ENCODE measurements at places on chromosomes 13 and 19.

- DNase-seq = no peak
These were observed 4.4 kb upstream of the PLEKHF1 start for GRCh38 chr19:29660835-29661234.

- no peak for DNase-seq
These were observed 18.9 kb downstream of the SPINT2 start for GRCh38 chr19:38283271-38283670.

- DNase-seq = no peak
These were observed 89.7 kb downstream of the RAB20 start for GRCh38 chr13:110471833-110472162.

DNA sequence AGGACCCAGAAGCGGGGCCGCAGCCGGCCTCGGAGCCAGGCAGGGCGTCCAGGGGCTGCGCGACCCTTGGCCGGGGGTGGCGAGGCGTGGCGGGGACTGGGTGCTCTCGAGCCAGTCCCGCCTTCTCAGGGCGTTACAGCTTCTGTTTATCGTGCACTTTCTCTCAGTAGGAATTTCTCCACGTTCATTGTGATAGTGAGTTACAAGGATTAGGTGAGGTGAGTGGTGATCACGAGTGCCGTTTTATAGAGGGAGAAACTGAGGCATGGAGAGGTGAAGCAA lies 600 bp downstream of the AP1M1 start:
- DNase-seq = no peak

DNA sequence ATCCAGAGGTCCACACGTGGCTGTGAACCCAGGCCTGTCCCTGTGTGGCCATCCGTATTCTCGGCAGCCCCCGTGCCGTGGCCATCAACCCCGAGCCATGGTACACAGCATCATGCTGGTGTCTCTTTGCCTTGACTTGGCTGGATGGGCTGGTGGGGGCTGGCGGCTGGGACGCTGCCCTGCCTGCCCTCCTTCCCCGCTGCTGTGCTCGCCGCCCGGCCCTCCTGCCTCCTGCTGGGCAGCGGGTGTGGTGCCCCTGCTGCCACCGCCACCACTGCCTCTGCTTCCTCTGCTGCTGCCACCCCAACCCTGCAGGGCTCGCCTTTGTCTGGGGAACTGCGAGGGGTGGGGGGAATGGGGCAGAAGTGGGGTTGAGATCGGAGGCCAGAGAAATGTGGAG lies 19.7 kb upstream of the EHD2 start:
- DNase-seq = no peak

DNA sequence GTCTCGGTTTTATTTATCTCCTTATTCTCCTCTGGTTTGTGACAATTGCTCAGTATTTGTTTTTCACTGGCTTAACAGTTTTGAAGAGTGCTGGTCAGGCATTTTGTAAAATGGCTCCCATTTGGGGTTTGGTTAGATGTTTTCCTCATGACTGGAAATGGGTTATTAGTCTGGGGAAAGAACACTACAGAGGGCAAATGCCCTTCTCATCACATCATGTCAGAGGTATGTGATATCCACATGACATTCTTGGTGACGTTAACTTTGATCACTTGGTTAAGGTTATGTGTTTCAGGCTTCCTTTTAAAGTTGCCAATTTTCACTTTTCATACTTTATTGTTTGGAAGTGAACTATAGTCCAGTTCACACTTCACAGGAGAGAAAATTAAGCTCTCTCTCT lies 74.8 kb upstream of the KLHL1 start:
- no peak for DNase-seq

DNA sequence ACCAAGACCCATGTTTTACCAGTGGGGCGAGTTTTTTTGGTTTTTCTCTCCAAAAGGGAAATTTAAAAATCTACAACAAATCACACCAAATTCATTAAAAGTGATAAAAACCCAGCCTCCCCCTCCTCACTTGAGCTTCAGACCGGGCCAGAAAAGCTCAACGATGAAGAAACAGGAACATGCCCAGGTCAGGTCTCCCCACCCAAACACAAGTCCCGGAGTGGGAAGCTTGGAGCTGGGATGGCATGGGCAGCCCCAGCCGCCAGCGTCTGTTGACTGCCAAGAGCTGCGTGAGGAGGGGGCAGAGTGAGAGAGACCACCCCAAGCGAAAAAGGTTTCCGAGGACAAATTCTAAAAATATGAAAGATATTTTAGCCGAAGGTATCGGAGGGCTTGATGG lies 3.7 kb downstream of the RNU6-9 start:
- no peak for DNase-seq

DNA sequence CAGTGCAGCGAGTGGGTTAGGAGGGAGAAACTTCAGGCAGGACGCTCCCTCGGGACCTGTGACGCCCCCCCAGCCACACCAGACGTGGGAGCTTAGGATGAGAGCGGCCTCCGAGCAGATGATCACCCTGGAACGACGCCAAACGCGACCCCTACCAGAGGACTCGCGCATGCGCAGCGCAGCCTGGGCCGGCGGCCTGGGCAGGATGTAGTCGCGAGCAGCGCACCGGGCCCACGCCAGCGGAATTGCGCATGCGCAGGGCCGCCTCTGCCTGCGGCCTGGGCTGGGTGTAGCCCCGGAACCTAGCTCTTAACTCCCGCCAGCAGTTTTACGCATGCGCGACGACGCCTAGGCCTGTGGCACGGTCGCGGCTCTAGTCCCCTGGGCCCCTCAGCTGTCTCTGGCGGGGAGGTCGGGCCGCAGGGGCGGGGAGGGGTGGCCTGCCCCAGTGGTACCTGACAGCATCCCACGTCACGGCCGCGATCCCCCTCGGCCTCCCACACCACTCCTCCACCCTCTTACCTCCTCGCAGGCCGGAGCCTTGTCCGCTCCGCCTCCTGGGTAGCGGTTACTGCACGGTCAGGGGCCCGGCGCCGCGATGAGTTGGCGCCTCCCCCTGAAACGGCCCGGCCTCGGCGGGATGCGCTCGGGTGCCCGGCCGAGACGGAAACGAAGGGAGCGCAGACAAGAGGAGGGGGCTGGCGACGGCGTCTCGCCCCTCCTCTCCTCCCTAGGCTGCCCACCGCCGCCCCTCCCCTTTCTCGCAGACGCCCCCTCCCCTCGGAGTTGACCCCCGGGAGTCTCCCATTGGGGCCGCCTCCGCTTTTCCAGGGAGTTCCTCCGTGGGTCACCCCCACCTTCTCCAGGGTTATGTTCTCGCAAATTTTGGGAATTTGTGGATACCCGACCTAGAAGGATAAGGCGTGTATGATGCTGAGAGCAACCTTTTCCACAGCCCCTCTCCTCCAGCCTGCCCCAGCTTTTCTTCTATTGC lies at the start of gene RCBTB2:
Gene RCBTB2 (minus strand): TSS at position 575 of the 994 bp plus-strand sequence. CDS start 11,141 bp downstream, outside the sequence.
- peak; percentile 84 for DNase-seq

GRCh38 chr19:6459262-6460098 lies at the start of gene SLC25A23:
Gene SLC25A23, minus strand, starts transcription at chr19:6459792. Its CDS starts 164 bp downstream, at chr19:6459628.
- no peak for DNase-seq

GRCh38 chr13:73449252-73449651 lies 390.4 kb downstream of the KLF5 start:
- no peak for DNase-seq

GRCh38 chr13:42109957-42110356 lies 61.5 kb downstream of the DGKH start:
- no peak for DNase-seq
